Foreskin fibroblast (primary cell): ENCODE measurements at places on chromosomes 2 and 18.

- DNase-seq: peak; percentile 31
These were observed 160.2 kb downstream of the TAF4B start for GRCh38 chr18:26386441-26386840.

DNA sequence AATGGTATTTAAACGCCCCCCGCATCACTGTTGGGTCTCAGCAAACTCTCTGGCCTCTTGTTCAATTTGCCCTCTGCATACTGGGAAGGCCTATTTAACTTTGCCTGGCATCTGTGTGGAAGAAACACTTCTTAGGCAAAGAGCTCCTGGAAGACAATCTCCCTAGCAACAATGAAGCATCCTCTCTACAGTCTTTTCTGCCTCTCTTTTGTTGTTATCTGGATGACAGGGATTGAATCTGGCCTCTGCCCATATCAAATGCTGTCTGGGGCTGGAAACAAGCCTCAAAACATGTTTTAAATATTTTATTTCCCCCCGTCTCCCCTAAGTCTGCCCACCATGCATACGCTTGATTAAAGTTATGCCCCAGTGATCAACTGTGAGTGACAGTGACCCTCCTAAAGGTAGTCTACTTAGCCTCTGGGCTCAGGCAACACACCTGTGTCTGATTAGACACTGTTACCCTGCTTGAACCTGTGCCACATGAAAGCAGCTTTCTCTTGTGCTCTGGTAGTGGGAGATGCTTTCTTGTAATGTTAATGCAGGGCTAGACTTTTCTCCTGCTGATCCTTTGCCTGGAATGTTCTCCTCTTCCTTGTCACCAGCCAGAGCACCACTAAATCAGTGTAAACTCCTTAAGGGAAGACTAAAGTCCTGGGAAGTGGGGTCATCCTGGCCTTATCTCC is 34.9 kb downstream of the CDC42EP3 start:
- no peak for DNase-seq

DNA sequence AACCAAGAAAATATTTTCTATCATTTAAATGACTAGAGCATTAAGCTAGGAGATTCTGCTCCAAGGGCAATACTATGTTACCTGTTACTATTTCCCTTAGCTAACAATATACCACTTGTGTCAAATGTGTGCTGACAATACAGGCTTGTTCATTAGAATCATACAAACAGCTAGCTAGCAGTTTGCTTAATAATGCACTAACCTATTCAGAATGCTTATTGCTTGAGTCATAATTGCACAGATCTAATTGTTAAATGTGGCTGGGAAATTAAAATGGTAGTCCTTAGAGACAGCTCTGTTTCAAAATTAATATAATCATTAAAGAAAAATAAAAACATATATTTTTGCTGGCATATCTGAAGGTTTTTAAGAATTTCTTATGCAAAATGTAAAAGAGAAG is 344.2 kb downstream of the ERBB4 start:
- DNase-seq: no peak

DNA sequence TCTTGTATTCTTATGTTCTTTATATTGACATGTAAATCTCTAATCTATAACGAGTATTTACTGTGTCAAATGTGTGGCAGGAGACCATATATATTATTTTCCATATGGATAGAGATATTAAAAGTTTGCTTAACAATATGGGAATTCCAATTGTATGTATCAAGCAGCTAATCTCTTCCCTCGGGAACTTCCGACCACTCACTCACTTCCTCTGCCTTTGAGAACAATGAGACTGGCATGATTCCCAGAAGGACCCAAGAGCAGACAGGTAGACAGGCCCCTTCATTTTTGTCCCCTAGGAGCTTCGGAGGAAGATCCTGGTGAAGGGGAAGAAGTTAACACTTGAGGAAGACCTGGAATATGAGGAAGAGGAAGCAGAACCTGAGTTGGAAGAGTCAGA is 24.1 kb downstream of the PLCD4 start:
- DNase-seq: no peak

DNA sequence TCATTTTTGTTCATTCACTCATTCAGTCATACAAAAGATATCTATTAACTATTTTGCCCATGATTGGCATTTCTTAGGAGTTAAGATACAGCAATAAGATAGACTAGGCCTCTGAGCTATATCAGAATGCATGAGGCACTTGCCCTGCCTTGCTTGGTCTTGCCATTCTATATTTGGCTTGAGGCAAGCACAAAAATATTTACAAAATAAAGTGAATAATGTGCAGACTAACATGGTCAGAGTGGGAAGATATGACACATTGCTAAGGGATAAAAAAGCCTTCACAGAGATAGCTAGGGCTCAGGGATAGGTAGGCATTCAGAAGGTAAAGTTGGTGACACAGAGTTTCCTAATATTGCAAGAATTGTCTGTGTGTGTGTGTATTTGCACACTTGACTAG is 75.0 kb upstream of the MMADHC start:
- DNase-seq: no peak

GRCh38 chr2:36374585-36374984 is 19.0 kb downstream of the CRIM1 start:
- DNase-seq: no peak

GRCh38 chr18:46642561-46642960 is 14.5 kb downstream of the LOXHD1 start:
- DNase-seq: no peak

DNA sequence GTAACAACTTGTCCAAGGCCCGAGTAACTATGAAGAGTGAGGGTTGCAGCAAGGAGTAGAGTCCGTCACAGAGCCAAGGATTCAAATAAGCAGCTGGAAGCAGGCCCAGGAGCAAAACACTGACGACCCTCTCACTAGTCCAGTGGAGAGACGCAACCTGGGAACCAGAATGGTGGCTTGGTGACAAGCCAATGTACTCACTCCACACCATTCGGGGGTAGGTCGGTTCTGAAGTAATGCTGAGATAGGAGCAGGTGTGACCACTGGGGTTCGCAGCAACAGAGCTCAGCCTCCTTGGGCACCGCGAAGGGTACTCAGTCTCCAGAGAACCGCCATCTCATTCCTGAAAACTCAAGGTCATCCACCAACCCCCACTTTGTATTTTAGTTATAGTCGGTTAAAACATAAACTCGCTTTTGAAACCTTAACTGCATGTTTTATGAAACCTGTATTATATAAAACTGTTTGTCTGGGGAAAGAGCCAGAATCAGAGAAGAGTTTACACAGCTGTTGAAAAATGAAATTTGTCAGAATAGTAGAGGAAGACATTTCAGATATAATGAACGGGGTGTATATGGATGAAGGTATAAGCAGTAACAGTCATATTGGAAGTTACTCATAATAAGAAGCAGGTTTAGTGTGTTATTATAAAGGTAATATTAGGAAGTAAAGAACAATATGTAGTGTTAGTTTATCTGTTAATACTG is 8.6 kb downstream of the ANKRD62 start:
- DNase-seq: no peak

DNA sequence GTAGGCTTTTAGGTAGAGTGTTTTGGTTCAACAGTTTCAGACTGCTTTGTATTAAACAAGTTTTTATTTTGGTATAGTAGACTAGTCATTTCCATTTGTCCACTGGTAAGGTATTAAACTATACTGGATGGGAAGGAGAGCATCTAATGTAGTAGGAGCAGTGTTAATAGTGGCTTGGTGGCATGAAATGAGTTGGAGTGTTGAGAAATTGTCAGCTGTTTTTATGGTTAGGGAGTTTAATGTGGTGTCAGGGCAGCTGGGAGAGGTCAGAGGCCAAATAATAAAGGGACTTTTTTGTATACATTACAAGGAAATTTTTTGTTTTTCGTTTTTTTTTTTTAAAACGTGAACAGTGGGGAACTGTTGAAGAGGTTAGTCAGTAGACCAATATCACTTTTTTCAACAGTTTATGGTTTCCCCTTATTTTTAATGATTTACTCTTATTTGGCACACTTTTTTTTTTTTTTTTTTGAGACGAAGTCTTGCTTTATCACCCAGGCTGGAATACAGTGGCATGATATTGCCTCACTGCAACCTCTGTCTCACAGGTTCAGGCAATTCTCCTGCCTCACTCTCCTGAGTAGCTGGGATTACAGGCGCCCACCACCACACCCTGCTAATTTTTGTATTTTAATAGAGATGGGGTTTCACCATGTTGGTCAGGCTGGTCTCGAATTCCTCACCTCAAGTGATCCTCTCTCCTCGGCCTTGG is 21.2 kb downstream of the ACTR3 start:
- no peak for DNase-seq

- no peak for DNase-seq
These were observed 460.7 kb downstream of the MTX2 start for GRCh38 chr2:176729706-176730569.

DNA sequence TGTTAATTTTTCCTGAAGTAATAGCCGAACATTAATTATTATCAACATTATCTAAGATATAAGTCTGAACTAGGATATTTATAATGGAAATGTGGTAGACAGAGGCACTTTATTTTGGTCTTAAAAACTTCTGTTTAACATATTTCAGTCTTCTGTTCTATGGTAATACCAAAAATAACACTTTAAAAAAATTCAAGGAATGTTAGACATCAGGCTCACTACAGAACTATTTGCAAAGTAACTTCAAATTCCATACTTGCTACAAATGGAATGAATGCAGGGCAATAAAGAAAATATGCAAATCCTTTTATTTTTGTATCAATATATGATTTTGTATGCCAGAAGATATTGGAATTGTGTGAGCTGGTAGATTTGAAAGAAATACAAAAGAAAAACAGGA is 345.5 kb upstream of the DSEL start:
- DNase-seq: peak; percentile 29

DNA sequence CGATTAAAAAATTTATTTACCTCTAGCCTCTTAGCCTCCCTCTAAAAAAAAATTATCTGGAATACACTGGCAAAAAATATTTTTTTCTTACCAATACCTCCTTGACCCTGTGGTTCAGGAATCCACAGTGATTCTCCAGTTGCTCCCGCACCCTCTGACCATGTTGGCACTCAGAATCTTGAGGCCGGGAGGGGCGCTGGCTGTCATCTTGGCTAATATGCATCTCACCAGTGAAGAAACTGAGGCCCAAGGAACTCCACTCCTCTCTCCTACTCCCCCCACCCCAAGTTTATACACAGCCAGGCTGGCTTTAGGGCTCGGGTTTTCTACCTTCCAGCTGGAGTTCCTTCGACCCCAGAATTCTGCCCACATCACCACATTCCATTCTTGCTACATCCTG is 97.8 kb upstream of the THOC1 start:
- DNase-seq: peak; percentile 6

DNA sequence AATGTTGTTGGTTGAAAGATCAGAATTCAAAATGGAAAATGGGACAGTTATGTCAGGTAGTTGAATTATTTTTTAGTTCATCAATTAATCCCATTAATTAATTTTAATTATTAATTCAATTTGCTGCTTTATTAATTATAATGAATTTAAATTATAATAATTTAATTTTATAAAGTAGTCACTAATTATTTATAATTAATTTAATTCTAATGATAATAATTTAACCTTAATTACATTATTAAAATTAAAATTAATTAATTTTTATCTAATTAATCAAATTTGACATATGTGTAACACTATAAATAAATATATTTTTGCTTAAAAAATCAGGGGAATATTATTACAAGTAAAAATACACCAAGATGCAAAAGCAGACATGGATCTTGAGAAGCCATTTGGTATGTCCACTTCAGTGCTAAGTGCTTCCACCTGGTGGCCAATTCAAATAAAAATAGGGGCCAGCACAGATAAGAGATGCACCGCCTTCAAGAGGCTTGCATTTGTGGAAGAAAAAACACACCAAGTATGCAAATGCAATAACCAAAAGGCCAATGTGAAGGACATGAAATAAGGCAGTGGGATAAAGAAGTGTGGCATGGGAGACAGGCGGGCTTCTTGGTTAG is 73.2 kb downstream of the MBP start:
- peak; percentile 79 for DNase-seq

GRCh38 chr2:18788592-18788991 is 199.2 kb upstream of the NT5C1B start:
- no peak for DNase-seq

GRCh38 chr18:48950536-48951447 is at the start of gene SMAD7:
SMAD7 (minus strand) TSS chr18:48950965; CDS start chr18:48950424, 541 bp downstream.
- DNase-seq: peak; percentile 47

DNA sequence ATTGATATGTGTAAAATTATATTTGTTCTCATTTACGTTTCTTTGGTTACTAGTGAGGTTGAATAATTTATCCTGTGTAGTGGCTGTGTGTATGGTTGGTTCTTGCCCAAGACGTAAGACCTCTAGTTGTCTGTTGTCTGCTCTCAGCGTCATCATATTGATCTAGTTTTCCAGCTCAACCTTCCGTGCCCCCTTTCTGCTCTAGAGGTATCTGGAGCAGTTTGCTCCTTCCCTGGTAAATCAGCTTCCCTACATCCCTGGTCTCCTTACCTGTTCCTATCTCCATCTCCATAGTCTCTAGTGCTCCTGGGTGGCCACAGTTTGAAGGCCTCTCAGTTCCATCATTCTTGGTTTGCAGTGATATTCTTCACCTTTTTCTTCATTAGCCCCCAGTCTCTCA is 1.2 kb downstream of the SMYD5 start:
- no peak for DNase-seq

- DNase-seq: peak; percentile 70
These were observed 75.7 kb downstream of the TTC21B start for GRCh38 chr2:165877565-165878550.

GRCh38 chr2:54456612-54457322 is 640 bp downstream of the SPTBN1 start:
- DNase-seq: peak; percentile 73

- DNase-seq: peak; percentile 97
These were observed 10.0 kb upstream of the ADAM17 start for GRCh38 chr2:9565436-9566153.

- no peak for DNase-seq
These were observed 80.0 kb downstream of the GPR39 start for GRCh38 chr2:132496555-132496954.

- DNase-seq: no peak
These were observed 60.6 kb upstream of the SMAD7 start for GRCh38 chr18:49011291-49011746.

DNA sequence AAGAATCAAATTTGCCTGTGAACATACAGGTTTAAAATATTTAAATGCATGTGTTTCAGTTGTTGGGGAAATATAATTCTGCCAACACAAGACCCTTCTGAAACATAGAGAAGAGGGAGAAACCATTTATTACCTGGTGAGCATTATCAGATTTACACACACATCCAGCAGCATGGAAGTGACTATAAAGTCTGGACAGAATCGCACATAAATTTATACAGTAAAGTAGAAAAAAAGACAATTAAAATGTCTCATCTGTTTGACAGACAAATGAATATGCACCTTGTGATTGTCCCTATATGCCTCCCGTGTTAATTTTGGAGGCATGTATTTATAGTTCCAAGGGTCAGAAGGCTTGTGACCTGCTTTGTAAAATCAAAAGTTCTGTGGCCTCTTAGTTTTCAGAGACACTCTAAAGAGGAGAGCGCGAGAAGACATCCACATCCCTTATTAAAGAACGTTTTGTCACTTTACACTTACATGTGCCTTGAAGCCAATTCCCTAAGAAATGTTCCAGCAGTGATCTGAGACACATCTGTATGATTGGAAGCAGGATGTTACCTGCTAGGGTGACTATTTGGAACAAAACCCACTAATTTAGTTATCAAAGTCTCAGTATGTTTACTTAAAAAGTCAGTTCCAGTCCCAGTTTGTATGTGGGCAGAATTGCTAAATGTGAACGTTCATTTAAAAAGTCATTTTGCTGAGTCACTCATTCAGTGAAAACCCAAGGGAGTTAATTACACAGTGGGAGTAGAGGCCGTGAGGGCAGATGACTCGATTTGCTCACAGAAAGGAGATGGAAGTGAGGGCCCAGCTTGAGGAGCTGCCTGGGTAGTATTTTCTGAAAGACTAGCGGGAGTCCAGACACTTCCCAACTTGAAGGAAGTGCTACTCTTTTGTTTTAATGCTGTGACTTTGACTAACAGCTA is 527.6 kb upstream of the MEX3C start:
- no peak for DNase-seq

- DNase-seq: no peak
These were observed 17.7 kb downstream of the SMIM21 start for GRCh38 chr18:75409806-75410205.
